ENCODE measurements at places on chromosomes 12 and 14. TPM values are rescaled to one million over a fixed set of nuclear protein-coding genes. Genes with fewer than 3 reads are reported as not detected.

The COA8 gene
- 39.4 TPM for total RNA-seq

The WNT5B gene
- total RNA-seq, result 12.6 TPM

DNA sequence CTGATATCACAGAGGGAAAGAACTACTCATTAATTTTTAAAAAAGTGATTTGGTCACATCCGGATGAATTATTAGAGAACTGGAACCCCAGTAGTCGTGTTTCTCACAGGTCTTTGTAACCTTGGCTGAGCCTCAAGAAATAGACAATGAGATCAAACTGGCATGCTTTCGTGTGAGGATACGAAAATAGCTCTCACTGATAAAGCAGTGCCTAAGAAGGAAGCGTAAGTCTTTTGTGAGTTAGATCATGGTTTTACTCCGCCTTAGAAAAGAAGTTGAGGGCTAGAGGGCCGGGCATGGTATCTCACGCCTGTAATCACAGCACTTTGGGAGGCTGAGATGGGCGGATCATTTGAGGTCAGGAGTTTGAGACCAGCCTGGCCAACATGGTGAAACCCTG lies 33.8 kb upstream of the GALNT16 start:
- H3K4me3 ChIP-seq, result no peak overlapping the region
- H3K36me3 ChIP-seq, result no peaks in the 10 kb centered on the region
- no peaks in the 10 kb centered on the region for H3K4me1 ChIP-seq
- no peaks in the 10 kb centered on the region for H3K27me3 ChIP-seq
- DNase-seq, result peak; percentile 30
- no peak overlapping the region for H3K27ac ChIP-seq

DNA sequence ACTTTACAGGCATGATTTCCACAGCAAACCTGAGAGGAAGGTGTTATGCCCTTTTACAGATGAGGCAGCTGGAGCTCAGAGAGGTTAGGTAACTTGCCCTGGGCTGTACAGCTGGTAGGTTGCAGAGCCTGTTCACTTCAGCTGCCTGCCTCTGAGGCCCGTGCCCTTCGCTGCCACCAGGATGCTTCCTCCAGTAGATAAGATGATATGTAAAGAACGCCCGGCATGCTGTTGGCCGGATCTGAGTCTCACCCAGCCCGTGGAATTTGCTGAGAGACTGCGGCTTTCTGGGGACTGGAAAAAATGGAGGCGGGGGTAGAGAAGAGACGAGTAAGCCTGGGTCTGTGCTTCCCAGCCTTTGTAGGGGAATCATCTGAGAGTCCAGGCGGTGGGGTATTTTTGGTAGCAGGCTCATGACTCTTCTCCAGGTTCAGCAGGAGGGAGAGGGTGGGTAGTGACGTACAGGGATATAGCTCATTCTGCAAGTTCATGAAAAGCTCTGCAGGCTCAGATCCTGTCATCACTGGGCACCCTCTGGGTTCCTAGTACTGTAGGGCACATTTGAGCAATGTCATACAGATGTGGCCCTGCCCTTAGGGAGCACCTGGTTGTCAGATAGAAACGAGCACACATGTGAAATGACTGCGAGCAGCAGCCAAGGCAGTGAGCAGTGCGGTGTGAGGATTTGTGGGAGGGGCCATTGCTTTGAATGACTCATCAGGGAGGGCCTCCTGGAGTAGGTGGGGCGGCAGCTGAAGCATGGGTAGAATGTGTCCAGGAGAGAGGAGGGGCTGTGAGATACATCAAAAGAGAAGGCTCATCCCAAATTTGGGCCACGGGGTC lies 159.4 kb downstream of the TSPAN9 start:
- DNase-seq, result no peak
- H3K27me3 ChIP-seq, result no peaks in the 10 kb centered on the region
- H3K27ac ChIP-seq, result no peak overlapping the region
- no peak overlapping the region for H3K4me3 ChIP-seq
- H3K36me3 ChIP-seq, result peaks cover 5% of the 10 kb centered on the region
- H3K4me1 ChIP-seq, result peaks cover 10% of the 10 kb centered on the region

DNA sequence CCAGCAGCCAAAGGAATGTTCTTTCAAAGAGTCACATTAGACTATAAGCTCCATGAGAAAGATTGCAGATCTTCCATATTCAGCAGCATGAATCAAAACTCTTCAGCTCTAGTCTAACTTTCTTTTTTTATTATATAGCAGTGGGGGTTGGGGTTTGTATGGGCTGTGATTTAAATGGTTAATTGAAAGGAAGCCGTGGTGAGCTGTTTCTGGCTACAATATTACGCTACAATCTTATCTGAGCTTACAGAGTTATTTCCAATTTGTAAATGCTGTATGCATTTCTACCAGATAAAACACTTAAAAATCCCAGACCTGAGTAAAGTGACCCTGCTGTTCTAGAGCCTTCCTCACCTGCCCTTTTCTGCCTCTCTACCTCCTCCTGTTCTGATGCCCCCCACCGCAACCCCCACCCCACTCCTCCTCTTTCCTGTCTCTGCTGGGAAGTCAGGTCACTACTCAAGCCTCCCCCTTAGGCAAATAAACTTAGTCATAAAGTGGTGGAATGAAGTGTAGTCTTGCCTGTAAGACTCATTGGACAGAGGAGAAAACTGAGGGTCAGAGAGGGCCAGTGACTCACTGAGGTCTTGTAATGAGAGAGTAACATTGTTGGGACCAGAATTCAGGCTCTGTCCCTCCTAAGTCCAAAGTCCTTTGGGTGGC lies 1089.5 kb downstream of the BCL11B start:
- no peaks in the 10 kb centered on the region for H3K36me3 ChIP-seq
- H3K27ac ChIP-seq, result no peak overlapping the region
- no peak overlapping the region for H3K4me3 ChIP-seq
- no peak for DNase-seq

DNA sequence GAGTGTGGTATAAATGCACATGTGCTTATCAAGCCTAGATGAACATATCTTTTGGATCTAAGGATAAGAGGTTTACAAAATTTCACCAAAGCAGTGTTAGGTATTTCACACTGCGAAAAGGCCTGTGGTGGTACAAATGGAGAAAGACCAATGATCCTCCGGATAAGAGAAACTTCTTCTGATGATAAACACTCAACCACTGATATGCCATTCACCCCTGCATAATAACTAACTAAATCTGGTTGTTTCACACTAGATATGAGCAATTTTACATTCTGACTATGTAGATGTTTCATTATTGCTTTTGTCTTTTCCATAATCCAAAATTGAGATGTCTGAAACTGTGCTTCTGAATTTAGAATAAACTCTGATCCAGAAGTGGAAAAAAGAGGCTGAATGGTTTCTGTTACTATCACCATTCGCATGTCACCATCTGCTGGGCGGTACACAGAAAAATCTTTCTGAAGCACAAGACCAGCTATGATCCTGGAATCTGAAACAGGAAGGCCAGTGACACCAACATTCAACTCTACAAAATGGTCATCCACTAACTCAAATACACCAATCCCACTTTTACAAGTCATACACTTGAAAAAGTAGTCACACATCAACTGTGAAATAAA lies 1.3 kb downstream of the BBS10 start:
- no peaks in the 10 kb centered on the region for H3K27me3 ChIP-seq
- DNase-seq, result peak; percentile 88
- H3K36me3 ChIP-seq, result no peaks in the 10 kb centered on the region
- H3K27ac ChIP-seq, result peak overlapping the region; percentile 94

DNA sequence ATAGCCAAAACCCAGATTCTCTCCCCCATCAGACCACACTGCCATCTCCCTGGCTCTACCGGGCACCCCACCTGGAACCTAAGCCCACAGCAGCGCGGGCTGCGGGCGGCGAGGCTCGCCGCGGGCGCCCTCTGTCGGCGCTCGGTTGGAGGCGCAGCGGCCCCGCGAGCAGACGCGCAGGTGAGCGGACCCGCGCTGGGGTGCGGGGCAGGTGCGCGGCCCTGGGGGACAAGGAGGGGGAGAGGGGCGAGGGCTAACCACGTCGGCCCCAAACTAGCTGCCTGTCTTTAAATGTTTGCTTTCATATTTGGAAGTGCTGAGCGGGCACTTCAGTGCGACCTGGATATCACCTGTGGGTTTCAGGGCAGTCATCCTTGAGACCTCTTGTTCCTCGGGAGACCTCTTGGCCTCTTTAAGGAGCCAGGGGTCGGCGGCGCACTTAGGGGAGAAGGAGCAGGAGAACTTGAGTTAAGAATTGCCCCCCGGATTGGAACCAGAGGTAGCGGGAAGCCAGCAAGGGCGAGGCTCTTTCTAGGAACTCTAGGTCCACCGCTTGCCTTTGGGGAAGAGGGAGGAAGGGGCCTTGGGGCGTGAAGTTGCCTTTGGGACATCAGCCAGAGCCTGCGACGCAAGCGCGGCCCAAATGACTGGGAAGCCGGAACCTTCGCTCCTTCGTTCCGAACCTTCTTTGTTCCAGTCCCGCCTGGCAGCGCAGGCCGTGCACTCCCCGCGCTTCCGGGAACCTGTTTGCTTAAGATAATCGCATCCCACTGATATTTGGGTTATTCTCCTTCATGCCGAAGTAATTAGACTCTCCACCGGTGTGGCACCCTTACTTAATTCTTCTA lies 78.7 kb downstream of the NEDD1 start:
- H3K27me3 ChIP-seq, result no peaks in the 10 kb centered on the region
- no peaks in the 10 kb centered on the region for H3K36me3 ChIP-seq
- no peaks in the 10 kb centered on the region for H3K4me1 ChIP-seq
- peak overlapping the region; percentile 32 for H3K4me3 ChIP-seq
- H3K27ac ChIP-seq, result no peak overlapping the region
